GM12891 (cell line): ENCODE measurements at places on chromosomes 12 and 14.

- DNase-seq = no peak
These were observed 36.2 kb downstream of the VDR start for GRCh38 chr12:47868552-47869031.

- no peak for DNase-seq
These were observed 14.1 kb upstream of the ASIC1 start for GRCh38 chr12:50043308-50043707.

DNA sequence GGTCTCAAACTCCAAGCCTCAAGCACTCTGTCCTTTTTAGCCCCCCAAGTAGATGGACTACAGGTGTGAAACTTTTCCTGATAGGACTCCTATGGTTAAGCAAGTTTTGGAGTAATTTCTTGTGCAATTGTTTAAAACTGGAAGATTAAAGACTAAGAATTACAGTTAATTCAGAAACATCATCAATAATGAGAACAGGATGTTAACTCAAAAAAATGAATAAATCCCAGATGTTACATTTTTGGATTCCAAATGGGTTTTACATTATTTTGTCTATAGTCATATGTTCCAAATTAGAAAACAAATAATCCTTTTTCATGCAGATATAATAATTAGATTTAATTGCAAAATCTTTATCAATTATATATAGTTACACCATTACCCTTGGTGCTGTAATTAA, 24.4 kb upstream of the KITLG start:
- no peak for DNase-seq

DNA sequence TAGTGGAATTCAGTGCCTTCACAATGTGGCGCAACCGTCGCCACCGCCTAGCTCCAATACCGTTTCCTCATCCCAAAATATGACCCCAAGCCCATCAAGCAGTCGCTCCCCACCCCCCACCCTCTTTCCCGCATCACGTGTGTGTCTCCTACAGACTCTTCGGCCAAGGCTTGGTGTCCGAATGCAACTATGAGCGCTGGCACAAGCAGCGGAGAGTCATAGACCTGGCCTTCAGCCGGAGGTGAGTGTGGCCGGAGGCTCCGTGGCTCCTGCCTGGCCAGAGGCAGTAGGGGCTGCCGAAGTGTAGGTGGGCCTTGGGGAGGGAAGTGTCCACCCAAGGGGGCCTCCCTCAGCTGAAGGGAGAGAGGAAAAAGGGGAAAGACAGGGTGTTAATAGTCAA, 15.8 kb downstream of the CYP46A1 start:
- DNase-seq = no peak

GRCh38 chr14:68779761-68780323, 13.0 kb downstream of the ZFP36L1 start:
- DNase-seq = no peak
